ENCODE measurements at places on chromosomes 4 and X.

DNA sequence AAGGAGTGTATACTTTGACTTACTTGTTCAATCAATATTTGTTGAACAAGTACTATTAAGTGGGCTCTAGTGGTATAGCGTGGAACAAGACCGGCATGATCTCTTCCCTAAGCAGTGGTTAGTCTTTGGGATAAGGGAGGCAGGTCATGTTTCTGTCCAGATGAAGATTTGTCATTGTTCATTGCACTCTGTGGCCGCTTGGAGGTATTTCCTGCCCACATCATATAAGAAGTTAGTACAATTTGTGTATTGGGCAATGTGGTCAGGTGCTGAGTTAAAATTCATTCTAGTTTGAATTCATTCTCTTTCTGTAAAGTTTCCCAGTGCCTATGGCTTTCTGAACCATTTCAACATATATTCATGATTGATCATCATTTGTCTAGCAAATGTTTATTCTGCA is 101.1 kb upstream of the SHISA3 start:
- DNase-seq = no peak

- DNase-seq = no peak
Measured at GRCh38 chr4:143597276-143597675, 83.8 kb downstream of the SMARCA5 start.

- no peak for DNase-seq
Measured at GRCh38 chr4:120525106-120525505, 397.4 kb downstream of the PRDM5 start.

GRCh38 chrX:24355095-24355494 is 5.3 kb upstream of the SUPT20HL1 start:
- no peak for DNase-seq

GRCh38 chr4:82043081-82043808 is 330.5 kb downstream of the HNRNPD start:
- DNase-seq = no peak

DNA sequence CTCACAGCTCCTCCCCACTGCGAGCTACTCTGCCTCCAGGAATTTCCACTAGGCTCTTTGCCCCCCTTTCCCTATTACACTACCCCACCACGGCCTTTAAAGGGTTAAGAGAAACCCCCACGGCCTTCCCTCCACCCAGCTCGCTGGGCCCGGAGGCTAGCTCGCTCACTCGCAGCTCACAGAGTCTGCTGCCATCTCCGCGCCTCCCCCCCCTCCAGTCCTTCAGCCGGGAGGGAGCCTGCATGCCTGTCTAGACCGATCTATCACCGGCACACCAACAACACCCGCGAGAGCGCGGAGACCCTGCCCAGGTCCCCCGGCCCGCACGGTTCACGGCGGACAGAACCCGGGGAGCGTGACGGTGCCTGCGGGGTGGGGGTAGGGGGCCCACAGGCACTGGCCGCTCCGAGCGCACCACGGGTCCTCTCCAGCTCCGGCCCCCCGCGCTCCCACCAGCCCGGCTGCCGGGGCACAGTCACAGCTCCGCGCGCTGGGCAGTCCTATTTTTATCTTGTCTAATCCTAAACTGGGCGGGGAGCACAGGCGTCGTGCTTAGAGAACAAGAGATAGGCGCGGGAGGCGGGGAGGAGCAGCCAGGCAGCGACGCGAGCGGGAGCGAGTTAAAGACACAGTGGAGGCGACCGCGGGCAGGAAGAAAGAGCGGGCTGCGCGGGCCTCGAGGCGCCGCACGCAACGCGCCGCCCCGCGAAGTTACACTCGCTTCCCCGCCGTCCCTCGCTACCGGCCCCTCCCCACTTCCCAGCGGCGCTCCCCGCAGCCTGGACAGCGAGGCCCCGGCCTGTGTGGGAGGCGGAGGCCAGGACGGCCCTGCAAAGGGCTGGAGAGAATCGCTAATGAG is 3.5 kb downstream of the BCOR start:
- DNase-seq = no peak
